ENCODE measurements at places on chromosomes 12 and 14.

DNA sequence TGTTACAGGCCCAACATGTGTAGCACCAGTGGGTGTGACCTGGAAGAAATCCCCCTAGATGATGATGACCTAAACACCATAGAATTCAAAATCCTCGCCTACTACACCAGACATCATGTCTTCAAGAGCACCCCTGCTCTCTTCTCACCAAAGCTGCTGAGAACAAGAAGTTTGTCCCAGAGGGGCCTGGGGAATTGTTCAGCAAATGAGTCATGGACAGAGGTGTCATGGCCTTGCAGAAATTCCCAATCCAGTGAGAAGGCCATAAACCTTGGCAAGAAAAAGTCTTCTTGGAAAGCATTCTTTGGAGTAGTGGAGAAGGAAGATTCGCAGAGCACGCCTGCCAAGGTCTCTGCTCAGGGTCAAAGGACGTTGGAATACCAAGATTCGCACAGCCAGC is 8.6 kb downstream of the BCL2L14 start:
- no peak for DNase-seq

- DNase-seq = no peak
Observed at GRCh38 chr12:14454098-14454907, 88.8 kb downstream of the ATF7IP start.

- no peak for DNase-seq
Observed at GRCh38 chr14:24096545-24097181, 2.6 kb downstream of the PCK2 start.

- no peak for DNase-seq
Observed at GRCh38 chr14:99190696-99191394, 81.2 kb downstream of the BCL11B start.

DNA sequence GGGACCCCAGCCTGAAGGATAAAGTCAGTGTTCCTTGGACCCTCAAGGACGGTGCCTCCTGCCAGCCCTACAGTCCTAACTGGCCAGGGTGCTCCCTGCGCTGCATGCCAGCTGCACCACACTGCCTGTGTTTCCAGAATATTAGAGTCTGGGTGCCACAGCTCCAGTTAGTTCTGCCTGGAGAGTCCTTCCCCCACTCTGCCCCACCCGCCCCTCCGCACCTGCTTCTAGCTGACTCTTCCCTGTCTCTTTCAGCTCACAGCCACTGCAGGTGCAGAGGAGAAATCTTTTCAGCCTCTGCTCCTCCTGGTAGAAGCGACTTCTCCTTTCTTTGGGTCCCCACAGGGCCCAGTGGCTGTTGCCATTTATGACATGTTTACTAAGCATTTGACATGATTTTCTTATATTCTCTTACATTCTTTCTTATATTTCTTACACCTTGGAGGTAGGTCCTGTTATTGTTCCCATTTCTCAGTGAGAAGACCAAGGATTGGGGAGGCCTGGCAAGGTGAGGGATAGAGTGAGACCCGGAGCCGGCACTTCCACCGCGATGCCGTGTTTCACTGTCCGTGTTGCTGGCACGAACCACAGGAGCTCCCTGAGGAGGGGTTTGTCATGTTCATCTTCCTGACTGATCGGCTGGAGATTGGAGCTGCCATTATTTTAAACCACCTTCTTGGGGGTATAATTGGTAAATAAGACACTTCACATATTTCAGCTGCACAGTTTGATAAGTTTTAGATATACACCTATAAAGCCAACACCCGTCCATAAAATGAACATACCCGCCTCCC is 29.4 kb downstream of the SYNE3 start:
- no peak for DNase-seq

DNA sequence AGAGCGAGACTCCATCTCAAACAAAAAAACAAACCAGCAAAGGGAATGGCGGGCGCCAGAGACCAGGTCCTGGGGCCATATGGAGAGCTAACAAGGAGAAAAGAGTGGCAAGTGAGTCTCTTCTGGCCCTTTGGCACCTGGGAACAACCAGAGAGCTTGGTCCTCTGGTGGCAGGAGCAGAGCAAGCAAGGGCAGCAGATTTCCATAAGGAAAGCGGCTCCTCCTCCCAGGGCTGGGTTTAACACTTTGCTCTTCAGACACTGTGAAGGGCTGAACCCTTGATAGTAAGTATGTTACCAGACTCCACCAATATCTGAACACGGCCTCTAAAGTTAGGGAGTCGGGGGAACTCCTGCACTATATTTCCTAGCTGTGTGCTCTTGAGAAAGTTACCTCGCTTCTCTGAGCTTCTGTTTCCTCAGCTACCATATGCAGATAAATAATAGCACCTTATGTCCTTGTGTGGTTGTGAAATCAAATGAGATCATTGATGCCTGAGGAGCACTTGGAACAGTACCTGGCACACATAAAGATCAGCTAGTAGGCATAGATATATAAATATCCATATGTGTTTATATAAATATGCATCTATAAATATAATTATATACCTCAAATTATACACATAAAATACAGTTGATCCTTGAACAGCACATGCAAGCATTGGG is 33.4 kb upstream of the PLEKHG6 start:
- no peak for DNase-seq

- no peak for DNase-seq
Observed at GRCh38 chr12:101590383-101590782, 4.4 kb upstream of the MYBPC1 start.

- no peak for DNase-seq
Observed at GRCh38 chr14:70177081-70177800, 11.5 kb downstream of the SLC8A3 start.

GRCh38 chr14:70881549-70882177 is 25.6 kb upstream of the PCNX1 start:
- no peak for DNase-seq

GRCh38 chr12:62803756-62804155 is 131.2 kb downstream of the PPM1H start:
- DNase-seq = no peak

DNA sequence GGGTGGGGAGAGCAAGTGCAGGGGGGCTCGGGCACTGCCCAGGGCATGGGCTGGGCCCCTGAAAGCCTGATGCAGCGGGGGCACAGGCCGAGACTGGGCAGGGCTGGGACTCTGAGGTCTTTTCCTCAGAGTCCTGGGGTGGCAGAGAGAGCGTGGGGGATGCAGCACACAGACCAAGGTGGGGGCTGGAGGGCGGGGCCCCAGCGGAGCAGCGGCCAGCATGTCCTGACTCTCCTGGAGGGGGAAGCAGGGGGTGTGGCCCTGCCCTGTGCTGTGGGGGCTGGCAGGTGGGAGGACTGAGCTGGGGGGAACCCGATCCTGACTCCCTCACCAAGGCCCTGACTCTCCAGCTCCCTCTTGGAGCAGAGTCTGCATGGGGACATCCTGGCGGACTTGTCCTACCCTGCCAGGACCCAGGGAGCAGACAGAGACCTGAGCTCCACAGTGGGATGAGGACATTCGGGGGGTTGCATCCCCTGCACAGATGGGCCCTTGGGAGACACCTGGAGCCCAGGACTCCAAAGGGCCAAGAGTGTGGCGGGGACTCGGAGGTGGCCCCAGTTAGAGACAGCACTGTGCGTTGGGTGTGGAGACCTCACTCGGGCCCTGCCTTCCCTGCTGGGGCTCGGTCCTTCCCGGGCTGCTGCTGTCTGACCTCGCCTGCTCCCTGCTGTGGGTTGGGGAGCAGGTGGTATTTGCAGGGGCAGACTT is 326.1 kb downstream of the TMEM121 start:
- no peak for DNase-seq

DNA sequence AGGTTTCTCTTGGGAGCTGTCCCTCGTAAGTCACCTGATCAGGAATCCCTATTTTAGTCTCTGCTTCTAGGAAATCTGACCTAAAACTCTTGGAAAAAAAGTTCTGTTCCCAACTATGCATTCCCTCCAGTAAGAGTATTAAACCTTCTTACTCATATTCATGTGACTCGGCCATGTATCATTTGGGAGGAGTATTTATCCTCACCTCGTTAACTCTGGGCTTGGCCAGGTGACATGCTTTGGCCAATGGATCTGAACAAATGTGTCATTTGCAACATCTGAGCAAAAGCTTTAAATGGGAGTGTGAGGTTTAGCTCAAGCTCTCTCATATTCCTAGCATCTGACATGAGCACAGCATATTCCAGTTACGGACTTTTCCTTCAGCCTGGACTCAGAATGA is 226.8 kb downstream of the NUAK1 start:
- no peak for DNase-seq

- DNase-seq = no peak
Observed at GRCh38 chr12:29425722-29426121, 44.8 kb upstream of the ERGIC2 start.

DNA sequence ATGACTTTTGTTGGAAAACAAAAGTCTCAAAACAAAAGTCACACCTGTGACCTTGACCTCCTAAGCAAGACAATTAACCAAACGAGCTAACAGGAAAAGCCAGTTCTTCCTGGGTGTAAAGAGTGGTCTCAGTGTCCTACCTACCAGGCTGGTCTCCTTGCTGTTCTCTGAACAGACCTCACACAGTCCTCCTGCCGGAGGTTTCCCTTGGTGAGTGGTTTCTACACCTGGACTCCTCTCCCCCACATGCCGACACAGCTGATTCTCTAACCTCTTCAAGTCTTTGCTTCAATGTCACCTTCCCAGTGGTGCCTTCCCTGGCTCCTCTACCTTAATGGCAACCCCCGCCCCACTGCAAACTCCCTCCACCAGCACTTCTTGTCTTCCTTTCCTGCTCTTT is 238.6 kb downstream of the ZFP36L1 start:
- no peak for DNase-seq

- DNase-seq = peak; percentile 74
Observed at GRCh38 chr12:49188201-49188915, 522 bp downstream of the TUBA1A start.

DNA sequence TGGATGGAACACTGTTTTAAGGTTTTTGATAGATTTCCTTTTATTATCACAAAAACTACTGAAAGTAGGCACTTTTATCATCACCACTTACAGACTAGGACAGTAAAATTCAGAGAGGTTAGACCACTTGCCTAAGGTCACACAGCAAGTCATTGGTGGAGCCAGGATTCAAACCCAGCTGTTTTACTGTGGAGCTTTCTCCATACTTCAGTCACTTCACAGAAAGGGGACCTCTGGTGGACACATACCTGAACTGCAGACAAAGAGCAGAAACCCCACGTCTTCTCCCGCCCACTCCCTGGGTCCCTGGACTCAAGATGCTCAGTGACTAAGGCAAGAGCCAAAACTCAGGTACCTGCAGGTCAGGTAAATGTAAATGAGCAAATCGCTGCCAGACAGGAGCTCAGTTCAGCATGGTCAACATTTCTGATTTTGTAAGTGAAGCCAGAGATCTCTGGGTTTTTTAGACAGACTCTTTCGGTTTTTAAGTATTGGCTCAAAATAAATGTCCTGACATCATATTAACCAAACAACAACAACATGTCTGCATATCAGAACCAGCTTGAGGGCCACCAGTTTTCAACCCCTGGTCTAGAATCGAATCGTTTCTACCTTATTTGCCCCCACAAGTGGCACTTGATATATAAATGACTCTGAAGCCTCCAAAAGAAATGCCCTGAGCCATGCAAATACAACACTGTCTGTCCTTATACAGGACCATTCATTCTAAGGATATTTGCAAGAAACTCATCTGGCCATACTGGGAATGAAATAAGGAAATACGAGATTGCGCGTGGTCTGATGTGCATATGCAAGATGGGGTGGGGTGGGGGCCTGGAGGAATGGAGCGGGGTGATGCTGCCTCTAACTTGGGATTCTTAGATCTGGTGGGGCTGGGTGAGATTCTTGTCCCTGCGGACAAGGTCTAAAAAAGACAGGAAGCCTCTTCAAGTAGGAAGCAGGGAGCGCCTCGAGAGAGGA is 110.9 kb downstream of the KSR2 start:
- DNase-seq = peak; percentile 0

GRCh38 chr14:98593361-98593761 is 678.6 kb downstream of the BCL11B start:
- no peak for DNase-seq

DNA sequence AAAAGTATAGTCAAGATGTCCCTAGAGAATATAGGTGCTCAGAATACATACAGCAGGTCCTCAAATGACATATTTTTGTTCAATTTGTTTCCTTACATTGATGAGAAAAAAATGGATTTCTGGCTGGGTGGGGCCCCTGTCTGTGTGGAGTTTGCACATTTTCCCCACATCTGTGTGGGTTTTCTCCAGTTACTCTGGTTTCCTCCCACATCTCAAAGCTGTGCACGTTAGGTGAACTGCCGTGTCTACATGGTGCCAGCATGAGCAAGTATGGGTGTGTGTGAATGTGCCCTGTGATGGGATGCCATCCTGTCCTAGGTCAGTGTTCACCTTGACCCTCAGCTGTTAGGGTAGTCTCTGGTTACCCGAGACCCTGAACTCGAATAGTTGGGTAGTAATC is 289.1 kb downstream of the GRIN2B start:
- no peak for DNase-seq

- DNase-seq = no peak
Observed at GRCh38 chr14:23910101-23910875, 43.3 kb upstream of the DHRS4 start.

GRCh38 chr12:53929527-53929926 is 9.1 kb upstream of the HOXC13 start:
- DNase-seq = no peak

- no peak for DNase-seq
Observed at GRCh38 chr12:79595273-79595672, 95.5 kb downstream of the PAWR start.

DNA sequence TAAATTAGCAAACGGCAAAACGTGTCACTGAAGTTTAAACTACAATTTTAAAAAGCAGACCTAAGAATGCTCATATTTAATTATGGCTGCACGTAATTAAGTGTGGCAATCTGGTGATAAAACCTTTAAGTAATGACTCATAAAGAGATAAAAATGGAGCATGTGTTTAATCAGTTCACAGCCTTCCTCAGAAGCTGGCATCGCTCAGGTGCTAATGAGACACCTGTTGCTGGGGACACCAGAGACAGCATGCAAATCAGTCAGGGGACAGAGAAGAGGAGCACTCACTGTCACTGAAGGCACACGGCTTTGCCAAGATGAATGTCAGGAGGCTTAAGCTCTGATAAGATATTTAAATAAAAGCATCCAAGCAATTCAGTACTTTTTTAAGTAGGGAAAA is 840.3 kb downstream of the GALC start:
- DNase-seq = no peak

- DNase-seq = no peak
Observed at GRCh38 chr12:70052931-70053497, 190.2 kb upstream of the CNOT2 start.

GRCh38 chr14:95200404-95200803 is 43.1 kb upstream of the DICER1 start:
- DNase-seq = no peak

Data from activated naive CD4-positive, alpha-beta T cell (primary cell).